ENCODE measurements at places on chromosomes 12 and 14.

GRCh38 chr12:42483521-42483790 is 106.1 kb downstream of the PRICKLE1 start:
- peak; percentile 74 for DNase-seq

- peak; percentile 90 for DNase-seq
Observed at GRCh38 chr12:108394196-108394595, 55.1 kb upstream of the CMKLR1 start.

DNA sequence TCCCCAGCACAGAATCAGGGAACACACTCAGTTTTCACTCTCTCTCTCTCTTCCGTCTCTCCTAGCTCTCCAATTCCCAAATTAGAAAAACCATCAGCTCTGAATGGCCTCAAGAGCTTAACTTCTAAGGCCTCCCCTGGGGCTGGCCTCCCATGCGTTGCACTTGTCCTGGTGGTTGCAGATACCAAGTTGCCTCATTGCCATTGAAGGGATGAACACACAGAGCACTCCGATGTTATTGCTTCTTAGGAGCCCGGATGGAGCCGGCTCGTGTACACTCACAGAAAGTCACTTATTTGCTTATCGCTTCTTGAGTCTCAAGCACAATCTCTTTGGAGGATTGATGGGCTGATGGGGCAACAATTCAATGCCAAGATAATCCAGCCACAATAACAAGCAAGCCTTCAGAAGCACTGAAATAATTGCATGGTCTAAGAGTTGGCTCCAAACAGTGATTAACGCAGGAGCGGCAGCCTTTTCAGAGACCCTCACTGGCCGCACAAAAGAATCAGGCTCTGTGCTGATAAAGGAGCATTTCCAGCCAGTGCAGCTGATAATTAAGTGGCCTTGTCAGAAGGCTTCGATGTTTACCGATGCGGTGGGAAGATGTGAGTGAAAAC is 175.8 kb upstream of the TMEM132C start:
- DNase-seq = no peak

- DNase-seq = peak; percentile 96
Observed at GRCh38 chr14:51963286-51963685, 26.1 kb upstream of the RTRAF start.

DNA sequence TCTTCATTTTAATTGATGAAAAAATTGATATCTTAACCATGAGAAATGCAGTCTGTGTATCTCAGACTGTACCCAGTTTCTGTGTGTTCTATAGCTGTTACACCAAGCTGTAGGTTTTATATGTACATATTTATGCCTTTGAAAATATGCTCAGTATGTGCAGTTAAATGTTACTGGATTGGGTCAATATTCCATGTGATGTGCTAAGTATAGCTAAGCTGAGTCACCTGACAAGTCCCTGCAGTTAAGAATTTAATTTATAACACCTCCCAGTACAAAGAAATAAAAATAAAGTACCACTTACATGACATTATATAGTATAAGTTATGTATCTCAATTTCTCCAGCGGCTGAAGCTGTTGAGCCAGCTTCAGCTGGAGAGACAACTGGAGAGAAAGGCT is 984.0 kb downstream of the GALC start:
- DNase-seq = no peak

GRCh38 chr12:50162230-50162629 is 4.9 kb downstream of the CERS5 start:
- DNase-seq = no peak

DNA sequence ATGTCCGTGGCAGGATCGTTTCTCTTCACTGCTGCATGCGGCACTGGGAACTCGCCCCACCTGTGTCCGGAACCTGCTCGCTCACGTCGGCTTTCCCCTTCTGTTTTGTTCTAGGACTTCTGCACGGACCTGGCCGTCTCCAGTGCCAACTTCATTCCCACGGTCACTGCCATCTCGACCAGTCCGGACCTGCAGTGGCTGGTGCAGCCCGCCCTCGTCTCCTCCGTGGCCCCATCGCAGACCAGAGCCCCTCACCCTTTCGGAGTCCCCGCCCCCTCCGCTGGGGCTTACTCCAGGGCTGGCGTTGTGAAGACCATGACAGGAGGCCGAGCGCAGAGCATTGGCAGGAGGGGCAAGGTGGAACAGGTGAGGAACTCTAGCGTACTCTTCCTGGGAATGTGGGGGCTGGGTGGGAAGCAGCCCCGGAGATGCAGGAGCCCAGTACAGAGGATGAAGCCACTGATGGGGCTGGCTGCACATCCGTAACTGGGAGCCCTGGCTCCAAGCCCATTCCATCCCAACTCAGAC is 1.2 kb downstream of the FOS start:
- no peak for DNase-seq

- no peak for DNase-seq
Observed at GRCh38 chr14:85764822-85765221, 234.9 kb downstream of the FLRT2 start.

DNA sequence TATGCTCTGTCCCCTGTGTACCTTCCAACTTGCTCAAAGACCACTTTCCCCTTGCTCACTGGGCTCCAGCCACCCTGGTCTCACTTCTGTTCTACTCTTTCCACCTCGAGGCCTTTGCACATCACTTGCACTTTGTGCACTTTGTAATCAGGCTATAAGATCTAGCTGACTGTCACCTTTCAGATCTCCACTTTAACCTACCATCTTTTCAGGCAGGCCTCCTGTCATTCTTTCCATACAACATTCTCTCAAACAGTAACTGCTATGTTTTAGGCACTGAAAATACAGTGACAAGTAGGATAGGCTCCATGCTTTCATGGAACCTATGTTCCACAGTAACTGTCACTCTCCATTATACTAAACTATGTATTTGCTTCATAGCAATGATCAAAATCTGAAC is 14.0 kb downstream of the CPM start:
- DNase-seq = no peak

- DNase-seq = no peak
Observed at GRCh38 chr12:80033448-80033847, 65.9 kb upstream of the OTOGL start.

DNA sequence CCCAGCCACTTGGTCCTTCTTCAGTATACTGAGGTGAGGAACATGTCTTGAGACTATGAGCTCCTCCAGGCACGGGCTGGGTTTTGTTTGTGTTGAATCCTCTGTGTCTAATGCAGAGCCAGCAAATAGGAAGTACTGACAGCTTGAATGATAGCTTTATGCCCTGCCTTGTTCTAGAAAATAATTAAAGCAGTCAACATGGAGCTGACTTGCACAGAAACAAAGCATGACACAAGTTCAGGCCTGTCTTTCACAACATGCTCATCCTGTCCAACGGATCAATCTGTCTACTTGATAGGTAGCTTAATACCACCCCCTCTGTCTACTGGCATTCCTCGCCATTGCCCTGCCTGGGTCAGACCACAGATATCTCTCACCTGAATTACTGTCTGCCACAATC is 140.9 kb downstream of the ESRRB start:
- DNase-seq = no peak

- DNase-seq = no peak
Observed at GRCh38 chr14:97458255-97458654, 661.1 kb downstream of the VRK1 start.

GRCh38 chr14:34204774-34205173 is 253.9 kb upstream of the EGLN3 start:
- DNase-seq = no peak

DNA sequence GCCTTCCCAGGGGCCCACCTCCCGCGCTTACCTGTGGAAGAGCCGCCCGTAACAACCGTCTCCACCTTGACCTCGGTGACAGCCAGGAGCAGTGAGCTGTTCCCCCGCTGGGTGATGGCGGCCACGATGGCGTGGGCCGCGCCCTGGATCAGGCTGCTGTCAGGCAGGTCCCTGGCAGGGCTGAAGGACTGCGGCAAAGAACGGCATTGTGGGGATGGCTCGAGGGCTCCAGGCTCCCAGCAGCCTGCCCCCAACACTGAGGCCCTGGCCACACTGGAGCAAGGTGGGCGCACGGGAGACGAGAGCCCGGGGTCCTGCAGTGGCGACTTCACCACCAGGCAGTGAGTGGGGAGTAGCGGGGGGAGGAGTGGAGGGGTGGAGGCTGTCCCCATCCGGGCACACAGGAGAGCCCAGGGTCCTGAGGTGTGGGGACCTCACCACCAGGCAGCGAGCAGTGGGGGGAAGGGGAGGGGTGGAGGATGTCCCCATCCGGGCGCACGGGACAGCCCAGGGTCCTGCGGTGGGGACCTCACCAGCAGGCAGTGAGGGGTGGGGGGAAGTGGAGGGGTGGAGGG is 25.0 kb downstream of the JAG2 start:
- DNase-seq = no peak

DNA sequence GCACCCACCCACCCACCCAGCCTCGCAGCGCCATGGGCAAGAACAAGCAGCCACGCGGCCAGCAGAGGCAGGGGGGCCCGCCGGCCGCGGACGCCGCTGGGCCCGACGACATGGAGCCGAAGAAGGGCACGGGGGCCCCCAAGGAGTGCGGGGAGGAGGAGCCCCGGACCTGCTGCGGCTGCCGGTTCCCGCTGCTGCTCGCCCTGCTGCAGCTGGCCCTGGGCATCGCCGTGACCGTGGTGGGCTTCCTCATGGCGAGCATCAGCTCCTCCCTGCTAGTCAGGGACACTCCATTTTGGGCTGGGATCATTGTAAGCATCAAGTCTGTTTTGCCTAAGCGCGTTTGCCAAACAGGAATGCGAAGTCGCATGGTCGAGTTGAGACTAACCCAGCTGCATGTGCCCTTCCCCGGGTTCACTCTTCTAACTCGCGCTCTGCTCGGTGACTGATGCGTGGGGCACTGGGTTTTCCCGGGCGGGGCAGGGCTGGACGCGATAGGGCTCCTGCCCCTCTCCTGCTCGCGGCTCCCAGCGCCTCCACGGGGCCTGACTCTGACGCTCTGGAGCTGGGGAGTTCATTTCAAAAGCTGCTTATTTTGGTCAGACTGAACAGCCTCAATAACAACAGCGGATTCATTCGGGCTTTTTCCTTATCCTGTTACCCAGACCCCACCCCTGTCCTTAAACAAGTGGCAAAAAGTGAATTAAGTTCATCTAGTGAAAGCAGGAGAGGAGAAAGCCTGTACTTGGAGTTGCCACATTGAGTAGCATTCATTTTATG is 458 bp downstream of the SSPN start:
- DNase-seq = peak; percentile 72

DNA sequence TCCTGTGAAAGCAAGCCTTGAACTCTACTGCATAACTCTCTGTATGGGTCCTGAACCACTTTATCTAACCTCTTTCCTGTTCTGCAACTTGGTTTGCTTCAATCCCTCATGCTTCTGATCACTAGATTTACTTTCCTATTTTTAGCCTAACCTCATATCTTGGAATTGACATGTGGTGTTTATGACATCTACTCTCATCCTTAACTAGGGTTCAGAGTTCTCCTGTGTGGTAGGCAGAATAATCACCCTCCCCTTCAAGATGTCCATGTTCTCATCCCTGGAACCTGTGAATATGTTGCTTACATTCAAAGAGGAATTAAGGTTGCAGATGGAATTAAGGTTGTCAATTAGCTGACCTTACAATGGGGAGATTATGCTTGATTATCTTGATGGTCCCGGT is 67.4 kb upstream of the STXBP6 start:
- no peak for DNase-seq

DNA sequence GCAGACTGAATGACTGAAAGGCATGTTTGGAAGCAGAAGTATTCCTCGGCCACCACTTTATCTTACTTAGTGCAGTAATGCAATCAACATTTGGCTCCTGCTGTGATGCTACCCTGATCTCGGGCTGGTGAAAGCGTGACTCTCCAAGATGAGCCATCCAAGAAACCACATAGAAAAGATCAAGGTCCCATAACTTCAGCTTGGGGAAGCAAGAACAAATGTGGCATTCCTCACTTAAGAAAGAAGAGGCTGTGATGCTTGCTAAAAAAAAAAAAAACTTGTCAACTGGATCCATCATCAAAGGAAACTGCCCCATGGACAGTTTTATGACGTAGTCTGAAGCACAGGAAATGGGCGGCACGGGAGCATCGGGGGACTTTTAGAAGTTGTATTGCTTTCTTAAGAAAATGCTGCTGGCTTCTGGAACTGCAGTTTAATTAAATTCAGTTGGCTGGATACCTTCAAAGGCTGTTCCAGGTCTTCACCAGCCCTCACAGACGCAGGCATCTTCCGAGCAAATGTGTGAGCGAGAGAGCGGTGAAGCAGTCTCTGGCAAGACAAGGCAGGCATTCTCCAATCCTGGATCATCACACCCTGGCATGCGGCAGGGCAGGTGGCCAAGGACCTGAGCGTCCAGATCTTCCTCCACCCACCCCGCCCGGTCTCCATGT is 38.2 kb upstream of the MAP1LC3B2 start:
- DNase-seq = peak; percentile 52

- no peak for DNase-seq
Observed at GRCh38 chr12:105554856-105555255, 224.4 kb downstream of the C12orf75 start.

GRCh38 chr14:47917344-47917954 is 242.0 kb upstream of the MDGA2 start:
- peak; percentile 54 for DNase-seq

DNA sequence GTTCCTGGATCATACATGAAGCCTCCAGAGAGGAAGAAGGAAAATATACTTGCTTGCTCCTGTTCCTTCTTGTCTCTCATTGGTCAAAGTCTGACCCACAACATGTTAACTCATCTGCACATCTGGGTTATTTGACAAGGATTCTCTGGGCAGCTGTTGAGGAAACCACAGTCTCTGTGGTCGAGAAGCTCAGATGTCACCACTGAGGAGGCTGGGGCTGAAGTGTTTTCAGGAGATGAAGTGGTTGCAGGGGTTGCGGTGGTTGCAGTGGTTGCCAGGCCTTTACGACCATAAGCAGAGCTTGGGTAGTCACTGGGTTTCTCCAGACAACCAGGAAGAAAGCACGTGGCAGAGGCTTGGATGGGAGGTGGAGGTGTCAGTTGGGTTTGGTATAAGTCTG is 265.0 kb upstream of the LRIG3 start:
- no peak for DNase-seq

- DNase-seq = no peak
Observed at GRCh38 chr12:19171731-19172130, 42.2 kb downstream of the PLEKHA5 start.

- DNase-seq = peak; percentile 77
Observed at GRCh38 chr12:56158926-56159461, 835 bp downstream of the MYL6 start.

GRCh38 chr12:120693848-120694247 is 6.9 kb downstream of the MLEC start:
- DNase-seq = no peak

- no peak for DNase-seq
Observed at GRCh38 chr14:25464078-25464477, 414.1 kb upstream of the STXBP6 start.

DNA sequence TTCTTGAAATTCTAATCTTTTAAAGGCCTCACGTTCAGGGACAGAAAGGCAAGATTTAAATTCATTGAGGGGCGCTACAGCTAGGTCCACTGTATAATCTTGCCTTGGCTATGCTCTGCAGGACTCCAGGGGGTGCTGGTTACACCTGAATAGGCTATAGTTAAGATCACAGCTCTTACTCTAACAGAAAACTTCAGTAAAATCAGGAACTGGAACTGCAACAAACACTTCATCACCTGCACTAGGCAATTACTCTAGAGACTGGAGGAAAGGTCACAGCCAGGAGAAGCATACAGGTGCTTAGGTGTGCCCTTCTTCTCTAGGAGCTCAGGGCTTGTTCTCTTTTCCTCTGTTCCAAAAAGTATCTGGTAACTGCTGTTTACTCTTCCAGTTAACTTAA is 20.9 kb downstream of the SLCO1C1 start:
- DNase-seq = no peak
